ENCODE measurements at places on chromosomes 6 and 20.

DNA sequence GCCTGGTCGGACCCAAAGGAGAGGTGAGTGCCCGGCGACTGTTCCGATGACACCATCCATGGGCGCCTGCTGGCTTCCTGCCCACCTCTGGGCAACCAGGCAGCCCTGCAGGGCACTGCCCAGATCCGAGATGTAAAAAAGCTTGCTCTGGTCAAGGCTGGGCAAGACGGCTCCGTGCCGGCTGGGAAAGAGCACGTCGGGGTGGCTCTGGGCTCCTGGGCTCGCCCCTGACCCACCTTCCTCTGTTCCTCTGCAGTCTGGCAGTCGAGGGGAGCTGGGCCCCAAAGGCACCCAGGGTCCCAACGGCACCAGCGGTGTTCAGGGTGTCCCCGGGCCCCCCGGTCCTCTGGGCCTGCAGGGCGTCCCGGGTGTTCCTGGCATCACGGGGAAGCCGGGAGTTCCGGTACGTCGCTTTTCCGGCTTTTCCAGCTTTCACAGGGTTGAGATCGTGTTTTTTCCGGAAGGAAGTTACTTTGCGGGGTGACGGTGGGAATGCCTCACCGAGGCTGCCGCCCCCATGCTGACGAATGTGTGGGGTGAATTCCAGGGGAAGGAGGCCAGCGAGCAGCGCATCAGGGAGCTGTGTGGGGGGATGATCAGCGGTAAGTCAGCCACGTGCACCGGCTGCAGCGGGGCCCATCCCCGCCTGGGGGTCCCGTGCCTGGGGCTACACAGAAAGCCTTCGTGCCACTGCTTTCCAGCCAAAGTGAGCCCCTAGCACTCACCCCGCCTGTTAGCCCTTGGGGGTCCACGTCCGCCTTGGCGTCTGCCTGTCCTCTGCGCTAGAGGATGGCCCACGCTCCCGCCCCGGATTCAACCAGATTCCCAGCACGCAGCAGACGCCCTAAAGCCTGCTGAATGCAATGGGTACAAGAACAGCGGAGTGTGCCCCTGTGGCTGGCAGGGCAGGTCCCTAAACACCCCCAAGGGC is 19.3 kb downstream of the COL9A3 start:
- DNase-seq: no peak

- no peak for DNase-seq
These were observed 8.1 kb downstream of the TAGAP start for GRCh38 chr6:159036673-159037072.

GRCh38 chr6:54737247-54737646 is 109.3 kb upstream of the FAM83B start:
- DNase-seq: no peak

DNA sequence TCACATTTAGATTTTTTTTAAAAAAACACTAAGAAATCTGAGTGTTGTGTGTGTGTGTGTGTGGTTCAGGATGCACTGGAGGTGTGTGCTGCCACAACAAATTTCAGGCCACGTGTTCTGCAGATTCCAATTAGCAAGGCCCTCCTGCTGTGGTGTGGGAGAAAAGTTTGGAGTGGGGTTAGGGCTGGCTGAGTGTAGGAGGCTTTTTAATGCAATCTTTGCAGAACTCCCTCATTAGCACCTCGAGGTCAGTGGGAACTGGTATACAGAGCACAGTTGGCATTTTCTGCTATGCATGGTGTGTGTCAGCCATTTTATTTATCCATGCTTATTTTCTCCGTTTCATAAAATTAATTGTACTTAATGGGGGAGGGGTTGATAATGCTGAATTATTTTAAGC is 187.6 kb downstream of the SOX4 start:
- DNase-seq: no peak

DNA sequence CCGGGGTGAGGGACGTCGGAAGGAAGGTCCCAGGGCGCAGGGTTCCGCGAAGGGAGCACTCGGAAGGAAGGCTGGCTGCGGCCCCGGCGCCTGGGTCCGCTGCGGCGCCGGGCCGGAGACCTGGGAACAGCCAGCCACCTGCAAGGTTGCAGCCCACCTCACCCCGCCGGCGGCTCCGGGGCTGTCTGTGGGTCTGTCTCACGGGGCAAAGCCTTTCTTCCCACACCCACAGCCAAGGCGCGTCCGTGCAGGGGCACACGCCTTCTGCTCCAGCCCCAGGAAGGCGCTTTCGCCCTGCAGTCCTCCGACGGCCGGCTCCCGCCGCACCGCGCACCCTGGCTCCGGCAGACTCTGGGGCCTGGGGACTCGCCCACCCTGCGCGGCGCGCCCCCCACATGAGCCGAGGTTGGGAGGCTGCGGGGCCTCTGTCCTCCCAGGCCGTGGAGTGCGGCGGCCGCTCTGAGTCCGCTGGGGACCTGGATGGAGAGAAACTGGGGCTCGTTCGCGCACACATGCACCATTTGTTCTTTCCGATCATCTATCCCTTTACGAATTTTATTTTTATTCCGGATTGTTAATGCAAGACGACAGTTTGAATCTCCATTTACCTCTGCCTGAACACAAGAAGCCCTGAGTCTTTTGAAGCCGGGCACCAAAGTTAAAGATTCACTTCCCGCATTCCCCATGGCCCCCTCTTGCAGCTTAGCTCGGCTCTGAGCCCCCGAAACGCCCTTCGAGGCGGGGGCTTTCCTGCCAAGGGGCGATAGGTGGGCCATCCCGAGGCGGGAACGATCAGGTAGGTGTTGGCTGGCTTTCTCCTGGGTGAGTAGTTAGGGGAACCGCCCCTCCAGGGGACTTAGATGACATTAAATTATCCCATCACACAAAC is 4.5 kb upstream of the FOXC1 start:
- DNase-seq: no peak

DNA sequence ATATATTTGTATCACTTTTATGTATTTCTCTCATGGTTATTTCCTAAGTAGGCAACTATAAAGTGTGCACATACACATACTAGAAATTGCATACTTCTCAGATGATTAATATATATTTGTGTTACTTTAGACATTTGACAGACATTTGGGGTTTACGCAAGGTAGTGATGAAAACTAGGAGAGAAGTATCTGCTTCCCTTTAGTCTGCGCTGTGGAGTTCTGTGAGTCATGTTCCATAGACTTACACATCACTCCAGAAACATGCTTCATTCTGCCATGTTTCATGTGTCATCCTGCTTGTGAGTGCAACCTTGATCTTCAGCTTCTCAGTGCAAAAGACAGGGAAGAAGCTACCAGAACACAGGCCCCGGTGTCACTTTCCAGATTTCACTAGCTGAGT is 200.7 kb upstream of the BMP2 start:
- no peak for DNase-seq

DNA sequence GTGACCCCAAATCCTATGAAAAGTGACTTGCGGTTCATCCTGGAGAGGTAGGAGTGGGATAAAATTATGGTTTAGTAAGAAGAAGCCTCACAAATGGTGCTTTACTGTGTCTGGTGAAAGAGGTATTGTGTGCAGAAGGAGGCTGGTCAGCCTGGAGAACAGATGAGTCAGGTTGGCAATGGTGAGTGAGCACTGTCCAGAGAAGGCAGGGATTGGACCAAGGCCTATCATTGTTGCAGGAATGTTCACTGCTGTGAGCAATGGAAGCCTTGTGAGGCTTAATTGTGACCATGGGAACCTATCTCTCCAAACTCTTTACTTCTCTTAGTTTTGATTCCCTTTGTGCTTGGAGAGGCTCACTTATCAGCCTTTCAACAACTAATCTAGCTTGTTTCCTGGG is 89.0 kb upstream of the KCNK16 start:
- no peak for DNase-seq

DNA sequence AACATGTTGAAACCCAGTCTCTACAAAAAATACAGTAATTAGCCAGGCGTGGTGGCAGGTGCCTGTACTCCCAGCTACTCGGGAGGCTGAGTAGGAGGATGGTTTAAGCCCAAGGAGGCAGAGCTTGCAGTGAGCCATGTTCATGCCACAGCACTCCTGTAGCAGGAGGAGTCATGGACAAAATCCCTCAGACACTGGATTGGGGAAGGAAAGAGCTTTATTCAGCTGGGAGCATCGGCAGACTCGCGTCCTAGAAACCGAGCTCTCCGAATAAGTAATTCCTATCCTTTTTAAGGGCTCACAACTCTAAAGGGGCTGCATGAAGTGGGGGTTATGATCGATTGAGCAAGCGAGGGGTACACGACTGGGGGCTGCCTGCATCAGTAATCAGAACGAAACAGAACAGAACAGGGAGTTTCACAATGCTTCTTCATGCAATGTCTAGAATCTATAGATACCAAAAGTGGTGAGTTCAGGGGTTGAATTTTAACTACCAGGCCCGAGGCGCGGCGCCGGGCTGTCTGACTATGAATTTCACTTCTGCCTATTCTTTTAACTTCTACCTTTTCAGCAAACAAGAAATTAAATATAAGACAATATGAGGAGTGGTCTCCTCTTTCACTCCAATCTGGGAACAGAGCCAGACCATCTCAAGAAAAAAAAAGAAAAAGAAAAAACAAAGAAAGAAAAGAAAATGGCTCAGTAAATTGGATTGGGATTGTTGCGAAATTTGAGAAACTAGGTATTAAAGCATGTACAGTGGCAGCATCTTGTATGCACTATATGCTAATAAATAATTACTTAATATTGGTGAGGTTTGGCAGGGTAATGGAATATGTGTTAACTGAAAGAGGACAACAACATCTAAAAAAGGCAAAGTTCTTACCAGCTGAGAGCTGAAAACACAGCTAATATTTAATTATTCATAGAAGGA is 23.6 kb downstream of the HMGN4 start:
- no peak for DNase-seq

DNA sequence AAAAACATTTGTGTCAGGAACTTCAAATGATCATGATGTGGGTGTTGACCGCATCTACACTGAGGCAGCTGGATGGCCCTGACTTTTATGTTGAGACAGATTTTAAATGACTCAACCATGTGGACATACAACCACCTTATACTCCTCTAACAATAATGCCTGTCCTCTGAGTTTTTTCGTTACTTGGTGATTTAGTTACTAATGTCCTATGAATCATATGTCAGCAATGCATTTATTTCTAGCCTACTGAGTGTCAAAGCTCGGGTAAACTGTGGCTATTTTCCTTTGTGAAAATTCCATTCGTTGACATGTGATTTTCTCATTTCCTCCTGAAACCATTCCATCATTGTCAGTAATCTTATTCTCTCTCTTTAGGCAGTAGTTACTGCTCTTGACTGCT is 38.9 kb upstream of the NKX2-4 start:
- no peak for DNase-seq

- DNase-seq: no peak
These were observed 33.8 kb upstream of the RNF8 start for GRCh38 chr6:37319856-37320480.

GRCh38 chr6:99743647-99744046 is 137.0 kb downstream of the PRDM13 start:
- DNase-seq: no peak

- no peak for DNase-seq
These were observed 4.3 kb upstream of the DYNLRB1 start for GRCh38 chr20:34511891-34512265.

GRCh38 chr6:136840276-136841001 is 18.0 kb downstream of the PEX7 start:
- no peak for DNase-seq
